ENCODE measurements at places on chromosomes 13 and 19.
A peak's percentile ranks its signal among the peaks of the same experiment; 100 is the strongest.

- DNase-seq = peak; percentile 28
These were observed 2.6 kb upstream of the SPACA6 start for GRCh38 chr19:51690454-51691073.

GRCh38 chr19:41442473-41443355 is at the start of gene ERICH4:
Gene ERICH4, plus strand, starts transcription at chr19:41443156. Its CDS starts 14 bp downstream, at chr19:41443170.
- no peak for DNase-seq

DNA sequence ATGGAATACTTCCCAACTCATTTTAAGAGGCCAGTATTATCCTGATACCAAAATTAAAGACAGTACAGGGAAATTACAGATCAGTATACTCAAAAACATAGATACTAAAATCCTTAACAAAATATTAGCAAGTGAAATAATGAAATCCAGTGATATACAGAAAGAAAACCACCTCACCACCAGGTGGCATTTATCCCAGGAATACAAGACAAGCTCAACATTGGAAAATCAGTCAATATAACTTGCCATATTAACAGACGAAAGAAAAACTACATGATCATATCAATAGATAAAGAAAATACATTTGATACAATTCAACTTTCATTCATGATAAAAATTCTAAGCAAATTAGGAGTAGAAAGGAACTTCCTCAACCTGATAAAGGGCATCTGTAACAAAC is 6.7 kb upstream of the GNA15 start:
- no peak for DNase-seq

- no peak for DNase-seq
These were observed 78.7 kb upstream of the TNFSF11 start for GRCh38 chr13:42495255-42495654.

- no peak for DNase-seq
These were observed 114.1 kb downstream of the DACH1 start for GRCh38 chr13:71752775-71753513.

GRCh38 chr13:24627946-24628345 is 52.3 kb upstream of the ATP12A start:
- no peak for DNase-seq

DNA sequence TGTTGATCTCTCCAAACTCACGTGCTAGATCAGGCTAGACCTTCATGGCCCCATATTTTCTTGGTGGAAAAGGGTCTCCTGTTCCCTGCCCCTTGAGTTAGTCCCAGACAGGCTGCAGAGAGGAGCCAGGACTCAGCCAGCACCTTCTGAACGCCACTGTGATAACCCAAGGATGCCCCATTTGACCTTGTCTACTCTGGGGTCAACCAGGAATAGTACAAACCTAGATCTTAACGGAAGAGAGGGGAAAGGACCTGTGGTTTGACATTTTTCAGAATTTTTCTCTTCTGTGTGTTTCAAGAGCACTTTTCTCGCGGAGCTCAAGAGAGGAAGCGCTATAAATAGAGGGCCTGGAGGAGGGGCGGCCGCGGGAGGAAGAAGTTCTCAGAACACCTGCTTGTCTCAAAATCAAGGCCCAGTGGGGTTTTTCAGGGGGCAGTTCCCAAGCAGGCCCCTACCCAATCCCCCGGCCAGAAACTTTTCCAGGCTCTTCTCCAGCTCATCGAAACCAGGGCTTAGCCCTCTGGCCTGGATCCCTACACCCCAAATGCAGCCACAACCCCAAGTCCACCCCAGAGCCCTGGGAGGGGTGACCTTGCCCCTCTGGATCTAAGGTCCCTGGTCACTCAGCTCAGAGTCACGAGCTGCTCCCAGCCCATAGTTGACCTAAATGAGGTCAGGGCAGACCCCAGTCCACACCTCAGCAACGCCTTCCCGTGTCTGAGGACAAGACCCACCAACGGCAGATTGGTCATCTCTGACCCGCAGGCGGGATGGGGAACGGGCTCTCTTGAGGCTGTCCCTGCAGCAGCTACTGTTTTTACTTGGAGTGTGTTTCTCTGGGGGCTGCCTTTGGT is 75.6 kb upstream of the TM9SF2 start:
- DNase-seq = peak; percentile 76

DNA sequence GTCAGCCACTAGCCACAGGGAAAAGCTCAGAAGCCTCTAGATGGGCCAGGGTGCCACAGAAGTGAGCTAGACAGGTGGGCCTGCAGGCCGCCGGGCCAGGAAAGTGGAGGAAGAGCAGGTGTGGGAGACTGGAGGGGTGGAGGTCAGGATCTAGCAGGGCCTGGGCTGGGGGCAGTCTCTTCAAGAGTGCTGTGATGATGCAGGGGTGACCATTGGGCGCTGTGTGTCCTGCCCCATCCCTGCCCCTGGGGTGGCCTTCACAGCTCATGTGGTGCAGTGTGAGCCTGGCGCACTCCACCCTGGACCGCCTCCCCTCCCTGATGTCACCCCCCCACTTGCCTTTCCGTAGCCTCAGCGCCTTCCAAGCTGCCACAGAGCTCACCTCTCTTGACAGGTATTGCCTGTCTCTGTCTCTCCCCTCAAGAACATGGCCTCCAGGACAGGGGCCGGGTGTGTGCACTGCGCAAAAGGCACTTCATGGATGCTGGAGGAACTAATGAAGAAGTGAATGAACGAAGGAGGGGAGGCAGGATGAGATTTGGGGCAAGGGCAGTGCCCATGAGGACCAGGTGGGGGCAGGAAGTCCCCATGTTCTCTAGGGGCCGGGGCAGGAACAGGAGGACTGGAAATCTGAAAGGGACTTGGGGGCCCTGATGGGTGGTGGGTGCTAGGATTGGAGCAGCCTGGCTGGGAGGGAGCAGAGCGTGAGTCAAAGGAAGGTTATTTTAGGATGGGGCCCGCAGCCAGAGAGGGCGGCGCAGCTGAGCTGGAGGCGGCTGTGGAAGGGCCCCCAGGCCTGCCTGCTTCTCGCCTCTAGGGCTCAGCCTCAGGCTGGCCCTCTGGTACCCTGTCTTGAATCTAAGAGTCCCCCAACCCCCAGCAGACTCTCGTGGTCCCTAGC is 6.6 kb downstream of the SSBP4 start:
- no peak for DNase-seq
